Muscle of arm (tissue), 14 donors: ENCODE measurements at places on chromosomes 13 and 19. TPM values are rescaled to one million over a fixed set of nuclear protein-coding genes. Genes with fewer than 3 reads are reported as not detected.
A peak's percentile ranks its signal among the peaks of the same experiment; 100 is the strongest.

Gene DNAAF3
- polyA plus RNA-seq = 1.7 TPM

Gene IQCN
- polyA plus RNA-seq = not detected

Gene NXNL1
- polyA plus RNA-seq = not detected

Gene SYCN
- not detected for polyA plus RNA-seq

Gene C19orf67
- polyA plus RNA-seq = not detected

Gene KCNK6
- polyA plus RNA-seq = not detected

Gene TNFSF9
- polyA plus RNA-seq = 1.2 TPM

Gene VSIG10L
- polyA plus RNA-seq = not detected

GRCh38 chr13:48570216-48570828, 37.4 kb upstream of the RCBTB2 start:
- no peak for DNase-seq

DNA sequence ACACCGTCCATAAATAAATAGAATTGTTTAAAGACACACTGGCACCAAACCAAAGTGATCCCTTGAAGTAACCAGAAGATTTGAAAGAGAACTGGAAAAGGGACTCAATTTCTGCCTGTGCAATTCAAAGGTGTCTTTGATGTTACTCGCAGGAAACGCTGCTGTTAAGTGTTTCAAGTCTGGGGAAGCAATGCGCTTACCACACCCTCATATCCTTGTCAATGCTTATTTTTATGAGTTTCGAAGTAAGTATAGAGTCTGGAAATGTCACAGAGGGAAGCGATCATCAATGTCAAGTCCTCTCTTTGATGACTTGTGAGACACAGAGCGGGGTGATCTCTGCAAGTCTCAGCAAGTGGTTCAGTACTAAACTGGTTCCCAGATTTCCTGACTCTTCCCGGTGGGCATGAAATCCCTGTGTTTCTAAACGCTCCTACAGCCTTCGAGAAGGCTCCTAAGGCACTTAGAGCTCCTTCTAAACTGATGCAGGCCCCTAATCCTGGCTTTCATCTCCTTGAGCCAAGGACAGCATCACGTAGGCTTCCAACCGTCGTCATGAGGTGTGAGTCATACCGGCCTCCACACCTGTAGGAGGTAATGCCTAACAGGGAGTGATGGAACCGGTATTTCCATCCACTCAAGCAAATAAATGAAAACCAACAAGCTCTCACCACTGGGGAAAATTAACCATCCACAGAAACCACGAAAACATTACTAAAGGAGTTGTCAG, 22.8 kb downstream of the SYDE1 start:
- no peak for DNase-seq

- no peak for DNase-seq
Measured at GRCh38 chr13:66926200-66926850, 303.8 kb downstream of the PCDH9 start.

- DNase-seq = no peak
Measured at GRCh38 chr13:61277586-61278276, 137.9 kb downstream of the PCDH20 start.

DNA sequence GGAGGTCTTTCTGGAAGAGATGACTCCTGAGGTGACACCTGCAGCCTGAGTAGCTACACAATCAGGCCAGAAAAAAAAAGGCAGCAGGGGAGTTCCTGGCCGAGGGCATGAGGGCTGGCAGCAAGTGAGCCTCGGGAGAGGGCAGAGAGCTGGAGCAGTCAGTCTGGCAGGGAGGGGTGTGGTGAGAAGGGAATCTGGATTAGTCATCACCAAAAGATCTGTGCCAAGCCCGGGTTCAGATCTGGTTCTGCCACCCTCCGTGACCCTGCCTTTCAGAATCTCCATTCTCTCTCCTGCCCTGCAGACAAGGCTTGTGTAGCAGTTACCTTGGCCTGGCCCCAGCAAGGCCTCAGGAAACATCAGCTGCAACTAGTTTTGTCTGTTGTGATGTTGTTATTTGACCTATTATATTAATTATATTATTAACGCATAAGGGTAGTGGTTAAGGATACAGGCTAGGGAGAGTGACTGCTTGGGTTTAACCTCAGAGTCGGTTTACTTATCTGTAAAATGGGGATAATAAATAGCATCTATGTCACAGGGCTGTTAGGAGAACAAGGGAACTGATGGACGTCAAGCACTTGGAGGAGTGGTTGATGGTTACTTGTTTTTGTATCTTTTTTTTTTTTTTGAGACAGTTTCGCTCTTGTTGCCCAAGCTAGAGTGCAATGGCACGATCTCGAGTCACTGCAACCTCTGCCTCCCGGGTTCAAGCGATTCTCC, 2.7 kb upstream of the CAPNS1 start:
- DNase-seq = no peak

GRCh38 chr13:20997301-20998161, 63.9 kb downstream of the LATS2 start:
- DNase-seq = peak; percentile 64

- no peak for DNase-seq
Measured at GRCh38 chr13:91212231-91212630, 135.3 kb upstream of the MIR17HG start.

DNA sequence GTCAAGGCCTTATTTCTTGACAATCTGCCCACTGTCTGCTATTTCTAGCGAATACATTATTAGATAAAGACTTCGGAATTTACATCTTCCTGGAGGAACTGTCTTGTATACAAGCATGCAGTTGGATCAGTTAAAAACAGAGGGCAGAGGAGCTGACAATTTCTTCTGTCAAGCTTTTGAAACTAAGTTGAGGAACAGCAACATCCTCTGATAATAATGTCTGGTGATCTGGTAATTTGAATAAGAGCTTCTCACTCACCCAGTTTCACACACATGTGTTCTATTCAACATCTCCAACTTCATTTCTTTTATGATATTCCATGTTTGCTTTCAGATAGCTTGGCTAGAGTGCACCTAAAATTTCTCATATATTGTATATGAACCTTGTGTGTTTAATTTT, 50.2 kb downstream of the MTMR6 start:
- no peak for DNase-seq

DNA sequence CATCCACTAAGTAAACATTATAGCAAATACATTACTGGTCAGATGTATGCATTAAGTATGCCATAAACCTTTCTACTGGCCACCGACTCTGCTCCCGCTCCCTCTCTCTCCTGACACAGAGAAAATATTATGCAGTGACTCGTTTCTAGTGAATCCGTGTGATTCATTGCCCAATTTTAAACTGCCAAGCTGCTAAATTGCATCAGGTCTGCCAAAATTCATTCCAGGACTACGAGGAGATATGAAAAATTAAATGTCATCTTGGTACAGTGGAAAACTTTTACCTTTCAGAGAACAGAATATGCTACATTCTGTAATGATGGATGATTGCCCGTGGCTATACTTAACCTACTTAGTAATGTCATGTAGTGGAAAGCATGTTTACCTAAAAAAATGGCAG, 368.8 kb upstream of the TSHZ3 start:
- DNase-seq = no peak

GRCh38 chr19:30131722-30132291, 189.8 kb downstream of the URI1 start:
- DNase-seq = no peak

DNA sequence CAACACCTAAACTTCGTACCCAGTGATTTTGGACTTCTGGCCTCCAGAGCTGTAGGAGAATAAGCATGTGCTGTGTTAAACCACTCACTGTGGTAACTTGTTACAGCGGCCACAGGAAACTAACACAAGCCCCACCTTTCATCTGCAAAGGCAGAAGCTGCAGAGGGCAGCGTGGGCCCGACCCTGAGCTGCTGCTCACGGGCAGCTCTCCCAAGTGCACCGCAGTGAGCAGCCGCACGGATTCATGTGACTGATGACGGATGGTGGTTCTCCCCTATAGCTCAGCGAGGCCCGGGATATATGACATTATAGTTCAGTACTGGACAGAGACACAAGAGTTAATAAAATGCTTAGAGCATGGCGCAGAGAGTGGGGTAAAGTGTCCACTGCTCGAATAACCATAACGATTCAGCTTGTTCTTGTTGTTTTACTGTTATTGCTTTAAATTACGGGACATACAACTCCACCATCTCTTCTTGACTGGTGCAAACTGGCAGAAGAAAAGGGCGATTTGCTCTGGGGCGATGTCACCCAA, 21.9 kb downstream of the VRK3 start:
- no peak for DNase-seq

DNA sequence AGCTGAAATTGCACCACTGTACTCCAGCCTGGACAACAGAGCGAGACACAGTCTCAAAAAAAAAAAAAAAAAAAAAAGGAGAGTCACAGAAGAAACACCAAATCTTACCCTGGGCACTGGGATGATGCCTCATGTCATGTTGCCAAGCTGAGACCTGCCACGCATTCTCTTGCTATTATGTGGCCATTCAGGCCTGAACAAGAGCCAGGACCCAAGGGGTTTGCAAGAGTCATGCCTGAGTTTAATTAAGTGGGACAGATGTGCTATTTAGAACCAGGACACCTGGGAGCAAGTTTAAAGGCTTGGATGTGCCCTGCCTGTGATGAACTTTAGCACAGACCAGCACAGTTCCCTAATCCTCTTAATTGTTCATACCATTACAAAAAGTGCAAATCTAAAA, 9.8 kb downstream of the PNMA8A start:
- DNase-seq = no peak

GRCh38 chr13:89740994-89741685, 1606.3 kb upstream of the MIR17HG start:
- DNase-seq = no peak

DNA sequence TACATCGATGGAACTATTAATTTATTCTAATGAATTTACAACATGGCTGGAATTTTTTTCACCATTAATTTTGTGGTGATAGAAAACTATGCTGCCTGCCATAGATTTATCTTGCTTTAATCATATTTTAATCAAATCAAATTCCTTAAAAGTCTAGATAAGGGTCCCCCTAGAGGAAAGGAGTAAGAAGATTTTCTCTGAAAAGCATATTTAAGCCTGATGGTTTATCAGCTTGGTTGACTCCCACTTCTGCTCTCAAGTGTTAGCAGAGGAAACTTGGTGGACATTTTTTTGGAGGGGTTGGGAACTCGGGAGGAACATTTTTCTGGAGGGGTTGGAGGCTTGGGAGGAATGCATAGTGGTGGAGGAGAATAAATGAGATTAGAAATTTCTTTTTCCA, 253.3 kb downstream of the KCNRG start:
- DNase-seq = no peak

- DNase-seq = no peak
Measured at GRCh38 chr13:94327318-94327717, 152.2 kb downstream of the DCT start.

- no peak for DNase-seq
Measured at GRCh38 chr19:16371540-16371986, 46.9 kb downstream of the KLF2 start.

GRCh38 chr19:45443462-45444317, 20.0 kb upstream of the ERCC1 start:
- peak; percentile 80 for DNase-seq

DNA sequence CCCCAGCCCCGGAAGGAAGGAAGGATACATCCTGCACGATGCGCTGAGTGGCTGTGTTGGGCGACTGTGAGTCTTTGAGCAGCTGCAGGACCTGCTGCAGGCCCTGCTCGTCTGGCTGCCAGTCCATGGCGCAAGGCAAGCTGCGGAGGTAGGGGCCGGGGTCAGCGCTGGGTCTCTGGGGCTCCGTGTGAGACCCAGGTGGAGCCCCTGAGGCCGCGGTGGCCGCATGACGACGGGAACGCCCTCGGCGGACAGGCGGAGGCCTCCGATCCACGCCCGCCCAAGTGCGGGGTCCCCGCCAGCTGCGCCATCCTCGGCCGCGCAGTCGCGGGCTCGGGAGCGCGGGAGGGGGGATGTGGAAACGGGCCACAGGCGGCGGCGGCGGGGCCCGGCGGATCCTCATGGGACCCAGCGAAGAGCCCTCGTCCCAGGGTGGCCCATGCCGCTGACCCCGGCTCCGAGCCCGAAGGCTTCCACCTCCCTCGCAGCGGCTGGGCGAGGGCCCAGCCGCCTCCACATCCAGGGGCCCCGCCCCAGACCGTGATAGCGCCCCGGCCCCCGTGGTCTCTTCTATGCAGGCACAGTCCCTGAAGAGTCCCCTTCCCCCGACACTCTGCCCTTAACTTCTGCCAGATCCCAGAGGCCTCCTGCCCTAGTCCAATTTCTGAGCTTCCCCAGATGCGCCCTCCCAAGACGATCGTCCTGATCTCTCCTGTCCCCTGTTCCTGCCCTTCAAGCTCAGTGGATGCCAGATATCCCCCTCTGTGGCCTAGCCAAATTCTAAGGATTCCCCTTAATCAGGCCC, 2.7 kb downstream of the TNPO2 start:
- DNase-seq = peak; percentile 29
